ENCODE measurements at places on chromosomes 11 and 22.

GRCh38 chr11:88326099-88326498, 11.4 kb downstream of the CTSC start:
- DNase-seq, result no peak

DNA sequence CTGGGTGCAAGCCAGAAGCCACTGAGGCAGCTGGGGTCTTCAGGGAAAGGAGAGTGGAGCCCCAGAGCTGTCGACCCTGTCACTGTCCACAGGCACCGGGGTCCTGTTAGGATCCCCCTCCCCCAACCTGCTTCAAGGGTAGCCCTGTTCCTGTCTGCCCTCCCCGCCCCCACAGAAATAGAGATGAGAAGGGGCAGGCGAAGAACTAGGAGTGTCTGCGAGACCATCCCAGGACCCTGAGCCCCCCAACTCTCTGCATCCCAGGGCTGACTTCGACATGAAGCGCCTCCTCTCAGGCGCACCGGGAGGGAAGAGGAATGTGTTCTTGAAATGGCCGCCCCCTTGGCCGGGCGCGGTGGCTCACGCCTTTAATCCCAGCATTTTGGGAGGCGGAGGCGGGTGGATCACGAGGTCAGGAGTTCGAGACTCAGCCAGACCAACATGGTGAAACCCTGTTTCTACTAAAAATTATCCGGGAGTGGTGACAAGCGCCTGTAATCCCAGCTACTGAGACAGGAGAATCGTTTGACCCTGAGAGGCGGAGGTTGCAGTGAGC, 607 bp upstream of the ZNF70 start:
- DNase-seq, result no peak

DNA sequence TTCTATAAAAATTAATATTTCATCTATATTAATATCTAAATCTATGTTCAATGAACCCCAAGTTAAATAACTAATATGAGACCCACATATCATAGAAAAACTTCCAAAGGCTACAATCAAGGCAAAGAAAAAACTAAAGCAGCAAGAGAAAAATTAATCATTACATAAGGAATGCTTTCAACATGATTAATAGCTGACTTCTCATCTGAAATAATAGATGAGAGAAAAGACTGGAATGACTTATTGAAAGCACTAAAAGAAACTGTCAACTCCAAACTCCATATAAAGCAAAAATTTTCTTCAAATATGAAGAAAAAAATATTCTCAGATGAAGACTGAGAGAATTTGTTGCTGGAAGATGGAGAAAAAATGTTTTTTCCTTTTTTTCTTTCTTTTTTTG, 13.0 kb downstream of the TRIM5 start:
- DNase-seq, result no peak

GRCh38 chr11:114359342-114359741, 41.0 kb downstream of the C11orf71 start:
- DNase-seq, result no peak

GRCh38 chr11:20342347-20343141, 21.0 kb upstream of the HTATIP2 start:
- DNase-seq, result no peak

DNA sequence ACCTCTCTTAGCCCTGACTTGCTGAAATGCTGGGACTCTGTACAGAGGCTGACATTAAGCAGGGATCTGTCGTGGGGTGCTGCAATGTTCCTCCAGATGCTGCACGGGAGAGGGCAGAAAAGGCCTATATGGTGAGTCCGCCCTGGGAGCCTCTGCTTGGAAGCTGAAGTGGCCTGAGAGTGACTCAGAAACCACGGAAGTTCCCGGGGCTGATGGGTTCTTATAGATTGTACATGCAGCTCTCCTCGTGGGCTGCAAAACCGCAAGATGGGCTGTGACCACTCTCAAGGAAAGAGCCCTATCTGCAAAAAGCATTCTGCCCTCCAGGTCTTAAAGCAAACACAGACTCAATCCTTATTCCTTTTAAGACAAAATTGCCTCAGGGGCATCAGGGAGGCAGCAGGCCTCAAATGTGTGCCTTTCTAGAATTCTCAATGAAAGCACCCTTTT, 5.8 kb upstream of the SLC43A3 start:
- DNase-seq, result no peak

DNA sequence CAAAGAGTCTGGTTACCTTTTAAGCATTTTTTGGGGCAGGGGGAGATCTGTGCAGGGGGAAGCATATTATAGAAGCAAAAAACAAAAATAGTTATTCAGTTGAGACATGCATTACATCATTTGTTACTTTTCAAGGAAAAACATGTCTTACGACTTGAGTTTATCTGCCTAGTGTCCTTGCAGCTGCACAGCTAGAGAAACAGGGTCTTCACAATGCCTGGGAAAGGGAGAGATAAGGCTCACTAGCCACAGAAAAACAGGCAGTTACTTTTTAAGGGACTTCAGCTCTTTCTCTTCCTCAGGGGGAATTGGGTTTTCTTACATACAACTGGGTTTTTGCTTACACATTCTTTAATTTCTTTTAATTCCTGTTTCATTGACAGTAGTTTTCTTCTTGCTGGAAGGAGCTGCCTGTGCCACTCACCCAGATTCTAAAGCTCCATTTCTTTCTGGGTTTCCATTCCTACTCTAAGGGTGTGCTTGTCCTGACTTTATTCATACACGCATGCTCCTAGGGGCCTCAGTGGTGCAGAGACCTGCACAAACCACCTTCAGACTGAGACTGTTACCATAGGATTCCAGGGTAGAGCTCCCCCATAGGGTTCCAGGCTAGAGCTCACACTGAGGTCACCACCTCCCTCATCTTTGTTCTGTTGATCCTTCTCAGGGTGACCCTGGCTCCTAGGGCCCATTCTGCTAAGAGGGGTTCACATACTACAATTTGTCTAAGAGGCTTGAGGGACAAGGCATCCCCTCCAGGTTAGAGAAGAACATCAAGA, 14.7 kb upstream of the UBQLNL start:
- DNase-seq, result no peak

All from lung microvascular endothelial cell (primary cell).